MCF 10A (cell line): ENCODE measurements at places on chromosomes 6 and 20. TPM values are rescaled to one million over a fixed set of nuclear protein-coding genes. Genes with fewer than 3 reads are reported as not detected.
A peak's percentile ranks its signal among the peaks of the same experiment; 100 is the strongest.

GRCh38 chr20:13338999-13339411 is 117.9 kb downstream of the ISM1 start:
- no peak for DNase-seq

GRCh38 chr6:72272958-72273357 is 348.9 kb upstream of the KCNQ5 start:
- DNase-seq, result no peak

DNA sequence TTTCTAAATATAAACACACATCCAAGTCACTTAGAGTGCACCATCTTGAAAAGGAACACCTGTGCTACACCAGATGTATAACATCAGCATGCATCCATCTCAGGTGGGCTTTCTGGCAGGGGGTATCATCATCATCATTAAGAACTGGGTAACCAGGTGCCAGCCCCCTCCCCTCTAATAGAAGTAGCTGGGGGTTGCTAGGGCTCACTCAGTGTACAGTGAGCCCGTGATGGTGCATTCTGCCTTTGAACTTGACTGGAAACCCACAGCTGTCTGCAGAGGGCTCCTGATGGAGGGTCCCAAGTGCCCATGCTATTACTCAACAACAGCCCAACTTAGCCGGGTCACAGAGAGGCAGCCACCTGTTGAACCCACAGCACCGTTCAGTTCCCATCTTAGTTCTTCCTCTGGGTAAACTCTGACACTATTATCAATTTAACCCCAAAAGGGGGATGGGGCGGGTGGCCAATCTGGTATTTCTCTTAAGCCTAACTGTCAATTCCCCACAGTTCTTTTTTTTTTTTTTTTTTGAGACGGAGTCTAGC is 32.7 kb upstream of the CCND3 start:
- DNase-seq, result no peak

- no peak for DNase-seq
Observed at GRCh38 chr6:157226026-157226625, 97.2 kb downstream of the TMEM242 start.

- DNase-seq, result no peak
Observed at GRCh38 chr20:6848992-6849391, 81.5 kb downstream of the BMP2 start.

GRCh38 chr6:110939429-110940200 is 18.9 kb upstream of the GTF3C6 start:
- no peak for DNase-seq

DNA sequence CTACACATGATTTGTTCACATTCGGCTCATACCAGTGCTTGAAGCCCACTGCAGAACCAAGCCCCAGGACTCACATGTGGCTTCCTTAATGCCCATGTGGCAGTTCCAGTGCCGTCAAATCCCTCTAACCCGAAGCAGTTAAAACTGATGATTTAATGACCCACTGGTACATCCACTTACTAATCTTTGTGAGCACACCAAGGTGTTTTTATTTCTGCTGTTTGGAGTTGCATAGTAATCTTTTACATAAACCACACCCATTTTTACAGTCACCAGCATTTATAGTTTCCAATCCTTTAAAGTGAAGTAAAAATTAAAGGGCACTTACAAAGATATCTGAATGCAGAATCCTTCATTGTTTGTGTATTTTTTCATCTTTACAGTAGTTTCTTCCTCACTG is 232.0 kb downstream of the ANKRD60 start:
- DNase-seq, result no peak

GRCh38 chr20:46255440-46256104 is 52.7 kb downstream of the CDH22 start:
- peak; percentile 89 for DNase-seq

DNA sequence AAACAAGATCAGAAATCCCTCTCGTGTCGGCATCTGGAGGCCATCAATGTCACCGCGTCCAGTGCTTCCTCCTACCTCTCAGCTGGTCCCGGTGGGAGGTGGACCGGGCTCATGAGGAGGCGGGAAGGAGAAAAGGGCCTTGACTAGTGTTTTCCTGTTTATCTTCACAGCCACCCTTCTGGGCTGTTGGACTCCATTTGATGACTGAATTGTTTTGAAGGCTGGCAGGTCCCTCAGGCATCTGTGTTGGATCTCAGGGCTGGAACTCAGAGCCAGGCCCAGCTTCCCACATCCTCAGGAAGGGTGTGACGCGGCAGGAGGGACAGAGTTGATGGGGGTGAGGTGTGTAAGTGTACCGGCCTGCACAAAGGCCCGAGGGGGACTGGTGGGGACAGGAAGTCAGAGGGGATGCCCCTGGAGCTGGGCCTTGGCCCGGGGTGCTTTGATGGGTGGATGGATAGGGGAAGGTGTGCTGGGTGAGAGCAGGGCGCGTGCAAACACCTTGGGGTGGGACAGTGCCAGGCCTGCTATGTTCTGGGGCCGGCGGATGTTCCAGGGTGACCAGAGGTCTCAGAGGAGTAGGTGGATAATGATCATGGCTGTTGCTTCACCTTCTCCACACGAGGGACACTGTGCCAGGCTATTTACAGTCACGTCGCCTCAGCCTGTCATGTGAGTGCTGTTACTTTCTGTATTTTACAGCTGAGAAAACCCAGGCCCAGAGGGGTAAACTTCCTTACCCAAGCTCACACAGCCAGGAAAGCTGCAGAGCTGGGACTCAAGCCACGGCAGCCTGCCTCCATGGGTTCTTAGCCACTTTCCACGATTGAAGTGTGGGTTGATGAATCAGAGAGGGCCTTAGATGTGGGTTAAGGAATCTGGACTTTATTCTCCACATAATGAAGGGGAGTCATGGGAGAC is 17.9 kb upstream of the CHMP4B start:
- no peak for DNase-seq

- DNase-seq, result no peak
Observed at GRCh38 chr20:35252037-35252461, 25.6 kb downstream of the MMP24 start.

DNA sequence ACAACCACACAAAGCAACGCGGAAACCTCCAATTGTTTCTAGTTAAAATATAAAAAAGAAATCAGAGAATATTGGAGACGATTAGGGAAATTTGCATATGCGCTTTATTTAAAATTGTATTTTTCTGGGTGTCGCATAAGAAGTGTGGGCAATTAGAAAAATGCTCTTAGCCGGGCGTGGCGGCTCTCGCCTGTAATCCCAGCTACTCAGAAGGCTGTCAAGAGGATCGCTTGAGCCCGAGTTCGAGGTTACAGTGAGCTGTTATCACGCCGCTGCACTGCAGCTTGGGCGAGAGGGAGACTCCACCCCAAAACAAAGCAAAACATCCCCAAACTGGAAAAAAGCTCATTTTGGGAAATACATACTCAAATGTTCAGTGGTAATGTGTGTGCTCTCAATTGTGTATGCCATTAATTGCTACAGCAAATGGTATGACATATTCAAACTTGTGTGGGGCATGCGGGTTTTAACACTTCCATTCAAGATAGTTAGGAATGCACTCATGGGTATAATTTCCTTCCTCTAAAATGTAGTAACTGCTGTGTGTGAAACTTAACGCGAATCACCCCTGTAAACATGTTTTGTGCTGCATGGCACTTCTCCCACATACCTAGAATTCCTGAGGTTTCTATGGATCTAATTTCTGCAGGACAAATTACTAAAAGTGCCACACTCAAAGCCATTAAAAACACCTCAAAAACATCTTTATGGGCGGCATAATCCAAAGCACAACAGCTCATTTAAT is 54.7 kb upstream of the HFE start:
- peak; percentile 49 for DNase-seq

DNA sequence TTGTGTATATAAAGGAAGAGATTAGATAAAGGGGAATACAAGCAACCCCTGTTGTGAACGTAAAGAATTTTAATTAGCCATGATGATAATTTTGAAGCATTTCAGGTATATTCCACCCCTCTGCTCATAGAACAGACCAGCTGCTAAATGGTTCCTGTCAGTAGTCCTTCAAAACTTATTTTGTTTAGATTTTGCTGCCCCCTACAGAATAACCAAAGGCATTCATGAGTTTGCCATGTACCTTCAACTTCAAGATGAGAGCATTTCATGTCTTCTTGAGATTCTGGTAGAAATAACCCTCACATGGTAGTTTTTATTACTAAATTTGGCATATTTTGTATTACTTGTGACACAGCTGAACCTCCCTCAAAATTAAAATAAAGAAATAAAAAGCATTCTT is 1586.7 kb downstream of the HACE1 start:
- peak; percentile 54 for DNase-seq

GRCh38 chr6:144153260-144153659 is 2.9 kb downstream of the STX11 start:
- DNase-seq, result no peak

DNA sequence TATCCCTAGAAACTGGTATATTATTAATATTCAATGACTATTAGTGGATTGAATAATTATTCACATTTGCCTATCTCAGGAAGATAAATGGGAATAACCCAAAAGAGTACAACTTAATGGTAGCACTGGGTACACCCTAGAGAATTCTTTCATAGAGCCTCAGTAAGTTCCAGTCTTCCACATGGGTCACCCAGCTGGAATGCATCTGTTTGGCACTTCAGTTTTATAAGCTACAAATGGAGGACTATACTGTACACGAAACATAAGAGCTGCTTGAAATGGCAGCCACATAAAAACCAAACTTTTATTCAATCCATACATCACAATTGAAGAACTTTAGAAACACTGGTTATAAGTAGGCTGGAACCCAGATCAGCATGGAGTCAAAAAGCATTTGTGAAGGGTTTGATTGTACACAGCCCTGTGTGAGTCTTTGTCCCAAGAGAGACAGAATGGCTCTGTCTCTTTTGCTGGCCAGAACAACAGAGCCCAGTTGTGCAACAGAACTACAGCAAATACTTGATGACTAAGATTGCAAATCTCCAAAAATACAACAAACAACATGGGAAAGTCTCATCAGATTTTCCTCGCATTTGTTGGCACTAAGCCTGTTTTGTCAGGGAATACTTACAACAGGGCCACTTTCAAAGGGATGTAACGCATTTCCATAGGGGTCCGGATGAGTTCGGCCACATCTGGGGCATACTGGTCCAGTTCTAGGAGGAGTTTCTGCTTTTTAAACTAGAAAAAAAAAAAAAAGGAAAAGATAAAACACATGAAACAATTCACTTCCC is 39.5 kb downstream of the PIGU start:
- peak; percentile 80 for DNase-seq

DNA sequence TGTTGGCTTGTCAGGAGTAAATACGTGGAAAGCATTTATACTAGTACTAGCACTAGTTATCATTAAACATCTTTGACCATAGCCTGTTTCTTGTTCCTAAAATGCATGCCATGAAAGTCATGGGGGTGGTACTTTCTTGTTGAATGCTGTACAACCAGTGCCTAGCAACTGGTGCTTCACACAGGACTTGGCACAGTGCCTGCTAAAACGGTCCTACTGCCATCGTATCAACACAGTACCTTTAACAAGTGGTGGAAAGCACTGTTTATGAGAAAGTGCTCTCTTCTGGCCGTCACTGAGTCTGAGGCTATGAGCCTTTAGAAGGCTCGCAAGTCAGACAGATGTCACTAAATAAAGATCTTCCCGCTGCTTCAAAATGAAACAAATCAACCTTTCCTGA is 21.6 kb downstream of the ZNFX1 start:
- DNase-seq, result no peak

GRCh38 chr20:62030834-62031434 is 34.7 kb downstream of the TAF4 start:
- no peak for DNase-seq

- DNase-seq, result no peak
Observed at GRCh38 chr6:168660400-168660945, 219.5 kb downstream of the SMOC2 start.

- peak; percentile 58 for DNase-seq
Observed at GRCh38 chr20:18225632-18226031, 62.7 kb upstream of the ZNF133 start.

GRCh38 chr20:19049514-19049913 is 162.9 kb upstream of the SLC24A3 start:
- DNase-seq, result no peak

- DNase-seq, result peak; percentile 71
Observed at GRCh38 chr6:134707342-134708031, 242.4 kb downstream of the ALDH8A1 start.

DNA sequence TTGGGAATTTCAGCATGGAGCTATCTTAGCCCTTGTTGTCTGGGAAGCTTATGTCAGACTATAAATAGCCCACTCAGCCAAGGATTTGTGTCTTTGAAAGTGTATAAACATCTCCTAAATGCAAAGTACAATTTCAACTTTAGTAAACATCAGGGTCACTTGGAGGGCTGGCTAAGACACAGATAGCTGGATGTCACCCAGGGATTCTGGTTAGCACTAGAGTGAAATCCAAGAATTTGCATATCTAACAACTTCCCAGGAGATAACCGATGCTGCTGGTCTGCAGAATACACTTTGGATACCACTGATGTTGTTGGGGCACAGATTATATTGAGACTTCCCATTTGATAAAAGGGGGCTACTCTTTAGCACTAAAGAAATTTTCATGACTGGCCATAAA is 130.9 kb downstream of the PAX1 start:
- no peak for DNase-seq

GRCh38 chr6:95593025-95593424 is 15.7 kb downstream of the MANEA start:
- peak; percentile 10 for DNase-seq

DNA sequence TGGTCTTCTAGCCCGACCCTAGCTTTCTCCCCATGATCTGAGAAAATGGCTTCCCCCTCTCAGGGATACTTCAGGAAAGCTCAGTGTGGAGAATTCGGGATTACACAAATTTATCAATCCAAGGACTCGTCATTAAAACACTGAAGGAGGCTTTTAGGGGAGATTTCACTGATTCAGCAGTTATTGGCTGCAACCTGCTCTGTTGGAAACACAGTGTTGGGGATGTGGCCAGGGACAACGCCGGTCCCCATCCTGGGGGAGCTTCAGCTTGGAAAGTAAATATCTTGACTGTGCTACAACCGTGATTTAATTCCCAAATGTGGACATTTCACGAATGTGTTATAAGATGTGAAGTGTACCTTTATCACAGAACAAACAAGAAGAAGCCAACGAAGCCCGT is 44.8 kb upstream of the ZNF831 start:
- no peak for DNase-seq

DNA sequence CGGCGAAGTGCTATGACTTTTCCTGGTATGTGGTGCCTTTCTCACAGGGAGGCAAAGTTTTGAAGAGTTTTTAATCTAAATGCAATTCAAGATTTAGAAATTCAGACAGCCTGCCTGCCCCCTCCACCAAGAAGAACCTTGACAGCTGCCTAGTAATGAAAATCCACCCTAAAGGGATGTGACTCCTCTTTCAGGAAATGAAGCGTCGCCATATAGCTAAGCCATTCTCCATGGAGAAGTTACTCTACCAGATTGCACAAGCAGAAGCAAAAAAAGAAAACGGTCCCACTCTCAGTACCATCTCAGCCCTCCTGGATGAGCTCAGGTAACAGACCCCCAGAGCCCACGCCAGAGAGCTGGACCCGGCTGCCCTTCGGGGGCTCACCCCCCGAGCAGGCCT is 150.1 kb downstream of the DTNBP1 start:
- no peak for DNase-seq

Gene COL11A2
- 0.91 and 1.5 TPM in 2 replicates for total RNA-seq

Gene SRSF12
- 1.1 and 1.2 TPM in 2 replicates for total RNA-seq

Gene FRK
- total RNA-seq, result 0.82 and 0.98 TPM in 2 replicates

Gene C6orf52
- total RNA-seq, result 5.0 and 6.5 TPM in 2 replicates

Gene SLC17A3
- total RNA-seq, result not detected in 2 replicates

Gene TRIM15
- 0.79 TPM in 1 of 2 replicates, not detected in the other for total RNA-seq

Gene ASIP
- not detected in 2 replicates for total RNA-seq

Gene BANF2
- not detected in 2 replicates for total RNA-seq

Gene HDGFL1
- total RNA-seq, result not detected in 2 replicates

Gene CST4
- total RNA-seq, result not detected in 2 replicates

Gene TRAM2
- 9.9 and 10.1 TPM in 2 replicates for total RNA-seq

Gene WFDC12
- total RNA-seq, result not detected in 2 replicates

Gene SRMS
- 0.81 and 1.4 TPM in 2 replicates for total RNA-seq

Gene XKR7
- total RNA-seq, result not detected in 2 replicates

Gene RAET1L
- total RNA-seq, result 1.2 TPM in 2 replicates

Gene COL9A3
- total RNA-seq, result not detected in 2 replicates

Gene DEFB127
- total RNA-seq, result not detected in 2 replicates
